ENCODE measurements at places on chromosomes 1 and 21.

GRCh38 chr1:173099166-173099565 lies 48.4 kb upstream of the TNFSF18 start:
- no peak for DNase-seq

DNA sequence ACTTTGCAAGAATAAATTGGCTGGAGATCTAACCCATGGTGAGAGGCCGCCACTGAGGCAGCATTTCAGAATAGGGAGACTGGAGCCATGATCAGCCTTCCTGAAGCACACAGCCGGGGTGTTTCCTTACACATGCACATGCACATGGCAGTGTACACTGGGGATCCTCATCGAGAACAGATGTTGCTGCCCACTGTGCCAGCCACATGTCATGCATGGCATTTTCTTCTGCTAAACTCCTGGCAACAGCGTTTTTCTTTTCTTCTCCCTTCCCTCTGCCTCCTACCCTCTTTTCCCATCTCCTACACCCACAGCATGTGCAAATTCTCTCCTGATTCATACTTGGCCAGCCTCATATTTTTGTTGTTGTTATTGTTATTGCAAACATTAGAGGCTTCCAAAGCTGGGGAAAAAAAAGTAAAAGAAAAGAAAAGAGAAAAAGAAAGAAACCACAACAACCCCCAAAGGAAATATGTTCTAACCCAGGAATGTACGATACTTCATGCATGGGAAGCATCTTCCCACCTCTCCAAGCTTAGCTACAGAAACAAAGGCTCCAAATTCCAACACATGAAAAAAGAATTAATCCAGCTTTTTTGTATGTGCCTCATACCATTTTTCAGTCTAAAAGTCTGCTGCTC lies 344.0 kb downstream of the ASTN1 start:
- DNase-seq, result no peak

DNA sequence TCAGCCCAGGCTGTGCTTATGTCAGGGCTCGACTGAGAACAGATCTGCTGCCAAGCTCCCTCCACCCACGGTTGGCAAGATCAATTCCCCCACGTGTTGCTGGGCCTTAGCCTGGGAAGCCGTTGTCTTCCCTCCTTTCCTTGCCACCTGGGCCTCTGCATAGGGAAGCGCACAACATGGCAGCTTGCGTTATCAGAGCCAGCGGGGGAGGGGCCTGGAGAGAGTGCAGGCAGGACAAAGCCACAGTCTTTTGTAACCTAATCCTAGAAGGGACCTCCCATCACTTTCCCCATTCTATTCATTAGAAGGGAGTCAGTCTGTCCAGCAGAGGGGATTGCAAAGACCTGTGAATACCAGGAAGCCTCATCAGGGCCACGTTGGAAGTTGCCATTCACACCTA lies 17.0 kb upstream of the IGSF21 start:
- no peak for DNase-seq

DNA sequence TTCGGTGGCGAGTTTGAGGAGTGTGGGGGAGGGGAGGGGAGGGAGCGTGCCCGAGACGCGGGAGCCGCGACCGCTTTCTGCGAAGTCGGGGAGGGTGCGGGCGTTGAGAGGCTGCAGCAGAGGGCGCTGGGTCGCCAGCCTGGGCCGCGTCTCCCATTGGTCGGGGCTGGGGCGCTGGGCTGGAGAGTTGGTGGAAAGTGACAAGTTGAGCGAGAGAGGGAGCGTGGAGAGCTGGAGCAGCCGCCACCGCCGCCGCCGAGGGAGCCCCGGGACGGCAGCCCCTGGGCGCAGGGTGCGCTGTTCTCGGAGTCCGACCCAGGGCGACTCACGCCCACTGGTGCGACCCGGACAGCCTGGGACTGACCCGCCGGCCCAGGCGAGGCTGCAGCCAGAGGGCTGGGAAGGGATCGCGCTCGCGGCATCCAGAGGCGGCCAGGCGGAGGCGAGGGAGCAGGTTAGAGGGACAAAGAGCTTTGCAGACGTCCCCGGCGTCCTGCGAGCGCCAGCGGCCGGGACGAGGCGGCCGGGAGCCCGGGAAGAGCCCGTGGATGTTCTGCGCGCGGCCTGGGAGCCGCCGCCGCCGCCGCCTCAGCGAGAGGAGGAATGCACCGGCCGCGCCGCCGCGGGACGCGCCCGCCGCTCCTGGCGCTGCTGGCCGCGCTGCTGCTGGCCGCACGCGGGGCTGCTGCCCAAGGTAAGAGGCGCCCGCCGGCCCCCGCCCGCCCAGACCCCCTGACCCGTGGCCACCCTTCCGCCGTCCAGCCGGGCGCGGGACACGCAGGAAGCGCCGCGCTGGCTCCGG lies at the start of gene ROR1:
TSS of gene ROR1 (plus strand) at position 203 of the 802 bp plus-strand sequence.
- peak; percentile 38 for DNase-seq

DNA sequence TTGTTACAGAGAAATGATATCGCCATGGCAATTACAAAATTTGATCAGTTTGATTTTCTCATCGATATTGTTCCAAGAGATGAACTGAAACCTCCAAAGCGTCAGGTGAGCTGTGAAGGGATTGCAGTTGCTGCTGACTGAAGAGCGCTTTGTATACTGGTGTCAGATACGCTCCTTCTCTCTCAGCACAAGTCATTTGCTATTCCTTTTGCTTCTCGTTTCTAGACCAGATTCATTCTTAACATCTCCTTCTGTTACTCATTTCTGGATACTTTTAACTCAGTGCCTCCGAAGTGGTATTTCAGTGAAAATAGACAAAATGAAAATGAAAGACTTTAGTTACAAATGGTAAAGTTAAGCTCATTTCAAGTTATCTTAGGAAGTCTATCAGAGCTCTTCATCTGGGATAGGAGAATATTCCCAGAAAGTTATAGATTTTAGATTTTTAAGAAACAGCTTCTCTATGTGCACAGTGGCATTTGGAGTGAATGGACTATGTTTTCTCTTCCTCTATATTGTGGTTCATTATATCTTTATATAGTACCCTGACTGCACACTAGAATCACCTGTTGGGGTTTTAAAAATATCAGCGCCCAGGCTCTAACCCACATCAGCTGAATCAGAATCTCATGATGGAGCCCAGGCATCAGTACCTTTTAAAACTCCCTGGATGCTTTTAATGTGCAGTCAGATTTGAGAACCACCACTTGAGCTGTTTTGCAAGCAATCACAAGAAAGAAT lies 30.3 kb upstream of the KCNQ4 start:
- no peak for DNase-seq

DNA sequence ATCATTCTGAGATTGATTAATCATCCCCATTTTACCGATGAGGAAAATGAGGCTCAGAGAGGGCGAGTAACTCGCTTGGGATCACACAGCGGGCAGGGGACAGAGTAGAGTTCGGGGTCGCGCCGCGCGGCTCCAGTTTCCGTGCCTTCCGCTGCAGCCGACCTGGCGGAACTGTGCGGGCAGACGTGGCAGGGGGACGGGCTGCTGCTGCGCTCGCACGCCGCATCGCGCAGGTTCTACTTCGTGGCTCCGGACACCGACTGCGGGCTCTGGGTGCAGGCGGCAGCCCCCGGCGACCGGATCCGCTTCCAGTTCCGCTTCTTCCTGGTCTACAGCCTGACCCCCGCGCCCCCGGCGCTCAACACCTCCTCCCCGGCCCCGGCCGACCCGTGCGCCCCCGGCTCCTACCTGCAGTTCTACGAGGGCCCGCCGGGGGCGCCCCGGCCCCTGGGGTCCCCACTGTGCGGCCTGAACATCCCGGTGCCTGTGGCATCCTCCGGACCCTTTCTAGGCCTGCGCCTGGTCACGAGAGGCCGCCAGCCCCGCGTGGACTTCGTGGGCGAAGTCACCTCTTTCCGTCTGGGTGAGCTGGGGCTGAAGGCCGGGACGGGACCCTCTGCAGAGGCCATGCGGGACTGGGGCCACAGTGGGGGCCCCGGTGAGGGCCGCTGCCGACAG lies 2.3 kb downstream of the LDLRAD2 start:
- peak; percentile 42 for DNase-seq

- no peak for DNase-seq
Observed at GRCh38 chr1:165793951-165794350, 25.3 kb upstream of the TMCO1 start.

DNA sequence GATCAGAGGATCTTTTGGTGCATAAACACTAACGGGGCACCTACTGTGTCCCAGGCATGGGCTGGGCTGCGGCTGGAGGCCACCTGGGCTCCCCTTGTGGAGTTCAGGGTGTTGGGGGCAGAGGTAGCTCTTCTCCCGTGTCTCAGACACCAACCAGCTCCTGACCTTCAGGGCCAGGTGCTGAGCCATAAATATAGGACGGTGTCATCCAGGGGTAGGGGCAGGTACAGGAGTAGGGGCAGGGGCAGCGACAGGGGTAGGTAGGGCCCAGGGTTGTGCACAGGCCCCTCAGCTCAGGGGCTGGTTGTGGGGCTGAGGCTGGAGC lies 18.0 kb upstream of the LRRC3 start:
- DNase-seq, result no peak

GRCh38 chr1:76170084-76170483 lies 95.5 kb downstream of the ST6GALNAC3 start:
- DNase-seq, result no peak

DNA sequence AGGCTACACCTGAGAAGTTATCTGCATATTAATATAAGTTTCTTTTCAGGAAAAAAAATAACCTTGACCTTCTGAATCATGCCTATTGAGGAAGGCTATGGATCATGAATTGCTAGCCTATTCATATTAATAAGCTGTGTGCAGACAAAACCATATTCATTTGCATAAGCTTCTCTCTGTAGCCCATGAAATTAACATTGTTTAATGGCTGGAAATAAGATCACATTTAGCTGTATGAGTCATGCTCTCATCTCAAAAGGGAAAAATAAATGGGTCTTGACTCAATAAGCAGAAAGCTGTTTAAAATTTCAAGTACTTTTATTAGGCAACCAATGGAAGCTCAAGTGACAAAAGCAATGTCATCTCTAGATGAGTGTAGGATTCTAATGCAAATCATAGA lies 330.0 kb upstream of the DEPDC1 start:
- DNase-seq, result no peak

DNA sequence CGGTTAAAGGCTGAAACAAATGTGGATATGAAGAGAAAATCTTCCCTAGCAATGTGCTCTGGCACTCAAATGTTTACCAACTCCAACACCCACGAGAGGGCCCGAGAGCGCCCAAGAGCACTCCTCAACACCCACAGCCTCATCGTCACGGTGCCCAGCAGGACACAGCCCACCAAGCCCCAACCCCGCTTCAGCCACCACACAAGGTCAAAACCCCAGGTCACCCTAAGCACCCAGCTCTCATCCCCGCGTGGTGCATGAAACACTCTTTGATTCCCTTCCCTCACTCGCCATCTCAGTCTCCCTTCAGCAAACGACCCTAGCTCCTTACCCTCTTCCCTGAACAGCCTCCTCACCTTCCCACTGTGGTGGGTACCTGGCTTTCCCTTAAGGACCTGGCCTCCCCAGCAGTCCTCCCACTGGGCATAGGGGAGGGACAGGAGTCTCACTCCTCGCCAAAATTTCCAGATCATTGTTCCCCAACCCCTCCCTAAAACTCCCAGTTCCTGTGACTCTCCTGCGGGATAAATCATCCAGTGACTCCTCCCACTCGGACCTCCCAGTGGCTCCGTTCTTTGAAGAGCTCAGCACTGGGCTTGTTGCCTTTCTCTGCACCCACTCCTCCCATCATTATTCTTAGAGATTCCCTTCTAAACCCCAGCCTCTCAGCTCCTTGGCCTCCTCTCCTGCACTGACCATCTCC lies 170.4 kb upstream of the SYT6 start:
- DNase-seq, result no peak

DNA sequence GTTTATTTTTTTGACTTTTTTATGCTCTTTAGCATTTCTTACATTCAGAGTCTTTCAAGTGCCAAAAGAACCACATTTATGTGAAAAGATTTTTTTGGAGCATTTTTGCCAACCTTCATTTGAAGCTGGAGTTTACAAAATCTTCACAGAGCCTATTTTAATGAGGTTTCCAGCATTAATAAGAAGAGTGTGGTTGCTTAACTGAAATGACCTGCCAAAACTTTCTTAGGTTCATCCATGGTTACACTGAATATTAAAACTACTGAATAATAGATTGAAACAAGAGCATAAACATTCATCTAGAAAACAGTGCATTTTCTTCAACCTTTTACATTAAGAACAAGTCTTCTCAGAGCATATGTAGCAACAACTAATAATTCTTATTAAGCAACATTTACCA lies 672.3 kb upstream of the CXADR start:
- no peak for DNase-seq

GRCh38 chr1:10866321-10867093 lies 70.1 kb upstream of the CASZ1 start:
- peak; percentile 46 for DNase-seq

GRCh38 chr1:27539901-27540861 lies 50.2 kb upstream of the WASF2 start:
- no peak for DNase-seq

GRCh38 chr1:198167436-198167934 lies 10.7 kb downstream of the NEK7 start:
- DNase-seq, result peak; percentile 80

GRCh38 chr1:42971841-42972291 lies 13.2 kb upstream of the SLC2A1 start:
- no peak for DNase-seq

- no peak for DNase-seq
Observed at GRCh38 chr1:10101929-10102328, 69.2 kb downstream of the UBE4B start.

Data from natural killer cell (primary cell).